Stimulated activated CD4-positive, alpha-beta T cell treated with anti-CD3 and anti-CD28 coated beads, Interleukin-15, amount 100 ng/mL, for 24 hours (primary cell): ENCODE measurements at places on chromosomes 13 and 19.

DNA sequence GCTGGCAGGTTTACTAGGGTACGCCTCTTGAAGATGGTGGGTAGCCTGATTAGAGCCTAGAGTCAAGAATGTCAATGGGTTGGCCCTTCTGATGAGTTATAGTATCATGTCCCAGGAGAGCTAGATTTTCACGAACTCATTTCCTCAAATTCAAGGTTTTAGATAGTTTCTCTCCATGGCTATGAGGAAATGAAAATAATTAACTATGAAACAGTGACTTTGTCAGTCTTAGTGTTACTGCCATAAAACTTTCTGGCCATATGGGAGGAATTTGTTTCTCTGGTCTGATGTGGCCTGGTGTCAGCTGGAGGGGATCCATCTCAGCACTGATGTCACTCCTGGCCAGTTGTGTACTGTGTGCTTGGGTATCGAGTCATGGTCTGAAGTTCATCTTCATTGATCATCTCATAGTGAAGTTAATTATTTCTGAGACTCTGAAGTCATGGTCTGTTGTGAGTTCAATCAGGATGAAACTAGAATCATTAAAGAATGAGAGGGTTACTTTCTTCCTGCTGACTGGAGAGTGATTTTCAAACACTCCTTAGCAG lies 49.4 kb upstream of the TNFSF11 start:
- DNase-seq, result no peak

GRCh38 chr19:30111021-30111855 lies 169.2 kb downstream of the URI1 start:
- DNase-seq, result no peak

DNA sequence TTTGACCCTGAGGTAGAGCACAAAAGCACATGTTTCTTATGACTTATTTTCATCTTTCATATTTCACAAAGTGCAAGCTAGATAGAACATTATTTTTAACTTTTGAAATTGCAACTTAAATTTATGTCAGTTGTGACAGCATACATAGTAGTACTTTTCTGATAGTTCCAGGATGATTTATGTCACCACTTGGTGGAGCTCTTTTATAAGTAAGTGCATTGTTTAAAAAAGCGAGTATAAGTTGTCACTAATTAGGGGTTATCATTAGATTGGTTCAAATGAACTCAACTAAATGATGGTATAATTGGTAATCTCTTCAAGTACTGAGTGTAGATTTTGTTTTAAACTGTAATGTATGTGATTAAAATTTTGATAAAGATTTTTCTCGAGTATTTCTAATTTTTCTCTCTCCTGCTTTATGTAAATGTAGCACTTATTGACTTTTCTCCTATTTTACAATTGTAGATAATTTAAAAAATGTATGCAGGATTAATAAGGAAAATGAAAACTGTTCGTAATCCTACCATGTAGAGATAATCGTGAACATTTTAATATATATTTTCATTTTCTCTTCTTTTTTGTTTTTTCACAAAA lies 31.1 kb downstream of the RB1 start:
- no peak for DNase-seq

GRCh38 chr19:49677901-49678674 lies 1.0 kb downstream of the PRMT1 start:
- DNase-seq, result peak; percentile 85

DNA sequence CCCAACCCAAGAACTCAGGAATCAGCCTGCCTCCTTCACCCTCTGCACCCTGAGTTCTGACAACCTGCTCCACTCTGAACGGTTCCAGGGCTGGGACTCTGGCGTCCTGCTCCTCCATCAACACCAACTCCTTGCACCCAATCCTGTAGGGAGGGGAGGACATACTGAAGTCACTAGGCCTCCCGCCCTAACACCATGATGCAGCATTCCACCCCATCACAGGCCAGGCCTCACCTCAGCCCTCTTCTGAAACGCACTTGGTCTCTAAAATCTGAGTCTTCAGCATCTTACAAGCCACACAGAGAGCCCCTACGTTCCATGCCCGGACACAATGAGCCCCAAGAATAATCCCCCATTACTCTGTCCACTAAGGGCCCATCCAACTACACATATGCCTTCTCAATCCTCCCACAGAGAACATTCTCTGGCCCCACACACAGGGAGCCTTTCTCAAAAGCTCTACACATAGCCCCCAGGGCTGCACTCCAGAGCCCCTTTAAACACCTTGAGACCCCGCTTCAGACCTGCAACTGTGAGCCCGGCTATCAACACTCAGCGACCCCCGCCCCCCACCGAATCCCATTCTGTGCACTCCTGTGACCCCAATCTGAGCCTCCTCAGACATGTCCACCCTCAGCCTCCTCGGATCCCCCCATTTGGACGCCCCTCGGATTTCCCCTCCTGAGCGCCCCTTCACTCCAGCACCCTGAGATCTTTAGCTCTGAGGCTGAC lies 567 bp downstream of the ALKBH6 start:
- DNase-seq, result no peak

GRCh38 chr13:73844986-73845385 lies 289.2 kb downstream of the KLF12 start:
- DNase-seq, result no peak

DNA sequence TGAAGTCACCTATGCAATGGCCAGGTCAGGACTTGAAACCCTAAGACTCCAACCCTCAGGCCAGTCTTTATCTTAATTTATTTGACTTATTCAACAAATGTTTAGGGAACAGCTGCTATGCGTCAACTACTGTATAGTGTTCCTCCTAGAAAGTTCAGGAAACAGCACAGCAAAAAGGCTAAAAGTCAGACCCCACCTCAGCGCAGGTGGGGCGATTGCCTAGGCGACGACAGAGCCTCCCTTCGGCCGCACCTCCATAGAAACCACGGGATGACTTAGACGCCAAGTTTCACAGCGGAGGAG lies 502 bp downstream of the VRK3 start:
- DNase-seq, result no peak

DNA sequence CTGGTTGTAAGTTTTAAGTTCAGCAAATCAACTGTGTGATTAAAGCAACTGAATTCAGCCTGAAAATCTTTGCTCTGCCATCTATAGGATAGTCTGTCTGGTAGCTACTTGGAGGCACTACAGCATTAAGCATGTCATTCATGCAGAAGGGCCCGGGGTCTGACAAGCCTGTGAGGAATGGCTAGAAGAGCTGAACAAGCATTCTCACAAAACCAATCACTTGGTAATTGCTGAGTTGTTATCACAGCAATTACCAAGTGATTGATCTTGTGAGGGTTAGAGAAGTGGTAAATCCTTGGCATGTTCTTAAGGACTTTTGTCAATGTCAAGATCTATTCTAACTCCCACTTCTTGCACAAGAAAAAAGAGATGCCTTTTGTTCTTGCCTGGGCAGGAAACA lies 356.1 kb downstream of the FGF14 start:
- DNase-seq, result no peak

DNA sequence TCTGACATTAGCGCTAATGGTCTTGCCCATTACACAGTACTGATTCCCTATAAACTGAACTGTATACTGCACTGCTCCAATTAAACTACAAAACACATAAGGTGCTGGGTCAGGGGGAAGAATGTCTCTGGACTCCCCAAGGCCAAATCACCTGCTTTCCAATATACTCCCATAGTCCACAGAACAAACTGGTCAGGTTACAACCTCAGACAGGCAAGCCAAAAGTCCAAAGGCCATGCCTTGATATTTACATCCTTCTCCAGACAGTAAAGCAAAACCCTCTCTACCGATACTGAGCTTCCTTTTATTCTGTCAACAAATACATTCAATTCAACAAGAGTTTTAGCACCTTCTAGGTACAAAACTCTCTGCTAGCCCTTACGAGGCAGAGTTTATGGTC lies 8.9 kb downstream of the ZNF541 start:
- DNase-seq, result no peak

DNA sequence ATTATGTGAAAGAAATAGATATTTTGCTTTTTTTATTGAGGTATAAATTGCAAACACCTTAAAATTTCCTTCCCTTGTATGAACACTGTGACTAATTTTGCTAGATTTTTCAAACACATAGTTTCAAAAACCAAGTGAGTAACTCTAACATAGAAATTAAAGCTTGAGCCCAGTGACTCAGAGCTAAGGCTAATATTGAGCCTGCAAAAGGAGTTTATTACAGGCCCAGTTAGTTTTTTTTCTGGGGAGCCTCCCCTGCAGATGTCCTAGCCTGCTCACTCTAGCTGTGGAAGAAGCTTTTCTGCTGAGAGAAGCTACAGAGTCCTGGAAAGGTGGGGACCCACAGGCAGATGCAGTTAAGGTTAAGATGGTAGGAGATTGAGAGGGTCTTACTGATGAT lies 3.4 kb downstream of the ZNF430 start:
- DNase-seq, result no peak

DNA sequence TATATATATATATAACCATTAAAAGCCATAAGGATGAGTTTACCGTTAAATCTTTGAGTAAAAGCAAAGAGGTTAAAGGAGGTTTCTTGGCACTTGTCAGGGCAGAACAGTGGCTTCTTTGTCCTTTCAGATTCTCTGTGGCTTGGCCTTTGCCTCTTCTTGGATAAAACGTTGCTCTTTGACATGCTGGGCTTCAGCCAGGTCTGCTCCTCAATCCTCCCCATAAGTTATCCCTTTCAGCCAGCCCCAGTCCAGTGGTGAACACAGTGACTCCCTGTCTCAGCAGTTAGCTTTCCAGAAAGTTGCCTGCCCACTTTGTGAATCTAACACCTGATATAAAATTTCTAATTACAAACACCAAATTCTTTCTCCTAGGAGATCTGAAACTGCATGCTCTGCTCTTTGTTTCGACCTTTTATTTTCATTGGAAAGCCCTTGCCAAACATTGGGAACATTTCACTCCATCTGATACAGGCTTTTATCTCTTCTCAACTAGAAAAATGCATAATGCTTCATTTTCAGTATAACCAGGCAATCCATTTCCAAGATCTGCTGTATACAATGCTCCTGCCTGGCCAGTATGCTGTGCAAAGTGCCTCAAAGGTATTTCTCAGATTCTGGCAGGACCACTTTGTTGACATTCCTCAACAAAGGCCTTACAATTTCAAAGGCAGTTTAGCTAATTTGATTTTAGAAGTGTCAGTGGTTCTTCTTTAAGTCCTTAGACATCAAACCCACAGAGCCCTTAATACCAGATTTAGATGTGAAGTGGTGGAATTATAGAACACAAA lies 16.2 kb upstream of the MED4 start:
- no peak for DNase-seq

DNA sequence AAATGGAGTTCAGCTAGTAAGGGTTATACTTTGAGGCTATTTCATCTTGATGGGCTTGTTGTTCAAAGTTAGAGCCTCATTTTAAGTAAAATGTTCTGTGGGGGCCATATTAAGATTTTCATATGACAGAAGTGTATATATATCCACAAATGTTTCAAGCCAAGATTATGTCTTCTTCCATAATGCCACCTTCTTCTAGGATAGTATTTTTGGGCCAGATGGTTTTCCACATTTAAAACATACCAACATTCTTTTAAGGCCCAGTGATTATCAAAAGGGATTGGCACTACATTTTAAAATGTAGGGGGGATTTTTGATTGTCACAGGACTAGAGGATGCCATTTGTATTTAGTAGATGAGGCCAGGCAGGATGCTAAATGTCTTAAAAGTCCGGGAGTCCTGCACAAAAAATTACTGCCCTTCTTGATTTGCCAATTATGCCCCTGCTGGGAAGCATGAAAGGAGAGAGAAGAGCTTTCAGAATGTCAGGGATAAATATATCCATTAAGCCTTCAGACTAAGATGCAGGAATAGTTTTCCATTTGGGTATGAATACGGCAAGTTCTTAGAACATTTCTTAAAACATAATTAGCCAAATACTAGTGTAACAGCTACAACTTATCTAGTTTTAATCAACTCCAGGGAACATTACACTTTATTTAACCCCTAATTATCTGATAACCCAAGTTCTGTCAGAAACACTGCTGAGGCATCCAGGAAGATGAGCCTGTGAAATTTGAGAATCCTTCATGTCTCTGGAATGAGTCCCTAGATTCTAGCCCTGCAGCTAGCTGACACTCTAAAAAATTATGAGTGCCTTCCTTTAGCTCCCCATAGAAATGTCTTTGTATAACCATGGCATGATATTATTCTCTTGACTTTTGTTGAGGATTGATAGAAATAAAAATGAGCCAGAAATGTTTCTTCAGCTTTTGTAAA lies 34.0 kb downstream of the ITM2B start:
- DNase-seq, result no peak

- DNase-seq, result peak; percentile 24
Measured at GRCh38 chr13:110575322-110576069, 14.0 kb upstream of the RAB20 start.

DNA sequence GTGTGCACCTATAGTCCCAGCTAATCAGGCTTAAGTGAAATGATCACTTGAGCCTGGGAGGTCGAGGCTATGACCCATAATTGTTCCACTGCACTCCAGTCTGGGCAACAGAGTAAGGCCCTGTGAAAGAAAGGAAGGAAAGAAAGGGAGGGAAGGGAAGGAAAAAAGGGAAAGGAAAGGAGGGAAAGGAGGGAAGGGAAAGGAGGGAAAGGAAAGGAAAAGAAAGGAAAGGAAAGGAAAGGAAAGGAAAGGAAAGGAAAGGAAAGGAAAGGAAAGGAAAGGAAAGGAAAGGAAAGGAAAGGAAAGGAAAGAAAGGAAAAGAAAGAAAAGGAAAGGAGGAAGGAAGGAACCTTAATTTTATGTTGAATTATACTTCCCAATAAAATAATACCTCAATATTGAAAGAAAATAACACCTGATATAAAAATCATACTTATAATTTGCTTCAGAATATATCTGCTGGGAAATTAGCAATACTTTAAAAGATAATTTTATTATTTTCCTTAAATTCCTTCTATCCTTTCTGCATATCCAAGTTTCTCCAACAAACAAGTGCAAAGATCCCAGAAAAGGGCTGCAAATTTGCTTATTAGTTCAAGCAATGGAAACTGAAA lies 177.3 kb downstream of the KLF12 start:
- no peak for DNase-seq

DNA sequence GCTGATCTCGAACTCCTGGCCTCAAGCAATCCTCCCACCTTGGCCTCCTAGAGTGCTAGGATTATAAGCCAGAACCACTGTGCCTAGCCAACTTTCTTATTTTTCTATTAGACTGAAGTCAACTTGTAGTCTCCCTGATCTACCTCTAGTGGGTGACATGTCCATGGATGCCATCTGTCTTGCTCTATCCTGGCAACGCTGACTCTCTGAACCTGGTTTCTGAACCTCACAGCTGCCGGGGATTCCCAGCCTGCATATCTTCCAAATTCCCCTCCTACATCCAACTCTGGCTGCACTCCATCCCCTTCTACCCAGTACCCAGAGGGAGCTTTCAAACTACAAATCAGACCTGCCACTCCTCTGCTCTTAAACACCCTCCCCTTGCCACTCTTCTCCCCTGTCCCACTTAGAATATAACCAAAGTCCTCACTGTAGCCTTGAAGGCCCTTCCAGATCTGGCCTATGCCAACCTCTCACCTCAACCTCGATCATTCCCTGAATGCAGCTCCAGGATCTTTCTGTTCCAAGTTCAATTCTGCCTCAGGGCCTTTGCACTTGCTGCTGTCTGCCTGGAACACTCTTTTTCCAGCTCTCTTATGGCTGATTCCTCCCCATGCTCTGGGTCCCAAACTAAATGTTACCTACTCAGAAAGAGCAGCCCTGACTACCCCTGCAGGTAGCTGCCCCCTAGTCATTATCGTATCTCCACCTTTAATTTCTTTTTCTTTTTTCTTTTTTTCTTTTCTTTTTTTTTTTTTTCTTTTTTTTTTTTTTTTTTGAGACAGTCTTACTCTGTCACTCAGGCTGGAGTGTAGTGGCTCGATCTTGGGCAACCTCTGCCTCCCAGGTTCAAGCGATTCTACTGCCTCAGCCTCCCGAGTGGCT lies 2.2 kb downstream of the CLIP3 start:
- DNase-seq, result no peak

GRCh38 chr19:51699170-51699569 lies 6.0 kb downstream of the SPACA6 start:
- DNase-seq, result no peak
